ENCODE measurements at places on chromosomes 11 and 22.
A peak's percentile ranks its signal among the peaks of the same experiment; 100 is the strongest.

DNA sequence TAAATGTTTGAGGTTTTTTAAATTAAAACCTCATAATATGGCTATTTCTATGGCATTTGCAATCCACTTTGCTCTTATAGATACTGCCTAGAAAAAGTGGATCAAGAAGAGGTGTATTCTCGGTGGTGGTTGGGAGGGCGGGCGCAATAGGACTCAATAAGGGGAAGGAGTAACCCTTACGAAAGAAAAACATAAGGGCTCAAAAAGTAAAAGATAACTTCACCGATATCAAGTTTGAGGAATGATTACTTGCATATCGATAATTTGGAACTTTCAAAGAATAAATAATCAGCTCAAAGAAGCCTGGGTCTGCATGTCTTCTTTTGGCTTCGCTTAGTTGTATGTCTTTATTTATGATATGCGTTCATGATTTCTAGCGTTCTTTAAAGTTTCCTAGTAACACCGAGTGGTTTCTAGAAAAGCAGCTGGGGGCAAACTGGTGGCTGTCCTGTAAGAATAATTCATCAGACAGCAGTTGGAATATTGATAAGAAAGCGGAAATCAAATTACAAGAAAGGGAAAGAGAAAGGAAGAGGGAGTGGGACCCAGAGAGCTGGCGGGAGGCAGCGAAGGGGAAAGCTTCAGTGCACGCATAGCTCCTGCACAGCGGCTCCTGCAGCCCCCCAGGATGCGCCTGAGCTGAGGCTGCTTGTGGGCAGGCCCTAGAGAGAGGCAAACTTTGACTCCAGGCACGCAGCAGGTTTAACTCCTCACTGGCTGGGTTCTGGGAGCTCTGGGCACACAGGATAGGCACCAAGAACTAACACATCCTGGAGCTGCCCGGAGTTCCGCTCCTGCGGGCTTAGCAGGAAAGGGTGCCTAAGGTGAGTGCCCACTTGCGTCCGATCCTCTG, 9.1 kb upstream of the FLI1 start:
- DNase-seq, result no peak

DNA sequence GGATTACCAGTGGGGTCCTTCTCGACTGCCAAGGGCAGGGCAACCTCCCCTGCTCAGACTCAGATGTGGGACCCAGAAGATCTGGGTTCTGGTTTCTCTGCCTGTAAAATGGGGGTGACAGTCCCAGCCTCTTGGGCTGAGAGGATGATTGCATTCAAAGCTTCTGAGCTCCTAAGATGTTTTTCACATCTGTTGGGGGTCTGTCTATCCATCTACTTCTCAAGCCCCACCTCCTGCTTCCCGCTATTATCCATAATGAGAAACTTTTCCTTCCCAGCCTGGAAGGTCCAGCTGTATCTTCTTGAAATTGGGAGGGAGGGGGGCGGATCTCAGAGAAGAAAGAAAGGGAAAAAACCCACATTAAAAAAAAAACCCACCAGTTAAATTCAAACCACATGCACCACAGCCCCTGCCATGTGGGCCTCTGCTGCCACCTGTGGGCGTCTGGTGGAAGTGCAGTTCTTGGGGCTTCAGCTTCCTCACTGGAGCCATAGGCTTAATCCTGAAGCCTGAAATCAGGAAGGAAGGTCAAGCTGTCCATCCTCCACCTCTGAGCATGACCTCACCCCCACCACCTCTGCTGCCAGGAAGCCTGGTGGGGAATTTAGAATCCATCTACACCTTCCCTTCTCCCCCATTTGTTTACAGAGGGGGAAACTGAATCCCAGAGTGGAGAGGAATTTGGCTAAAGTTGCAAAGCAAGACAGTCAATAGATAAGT, 27.3 kb downstream of the ARHGEF17 start:
- DNase-seq, result peak; percentile 95

GRCh38 chr11:69870766-69871165, 51.5 kb upstream of the FGF3 start:
- peak; percentile 77 for DNase-seq

DNA sequence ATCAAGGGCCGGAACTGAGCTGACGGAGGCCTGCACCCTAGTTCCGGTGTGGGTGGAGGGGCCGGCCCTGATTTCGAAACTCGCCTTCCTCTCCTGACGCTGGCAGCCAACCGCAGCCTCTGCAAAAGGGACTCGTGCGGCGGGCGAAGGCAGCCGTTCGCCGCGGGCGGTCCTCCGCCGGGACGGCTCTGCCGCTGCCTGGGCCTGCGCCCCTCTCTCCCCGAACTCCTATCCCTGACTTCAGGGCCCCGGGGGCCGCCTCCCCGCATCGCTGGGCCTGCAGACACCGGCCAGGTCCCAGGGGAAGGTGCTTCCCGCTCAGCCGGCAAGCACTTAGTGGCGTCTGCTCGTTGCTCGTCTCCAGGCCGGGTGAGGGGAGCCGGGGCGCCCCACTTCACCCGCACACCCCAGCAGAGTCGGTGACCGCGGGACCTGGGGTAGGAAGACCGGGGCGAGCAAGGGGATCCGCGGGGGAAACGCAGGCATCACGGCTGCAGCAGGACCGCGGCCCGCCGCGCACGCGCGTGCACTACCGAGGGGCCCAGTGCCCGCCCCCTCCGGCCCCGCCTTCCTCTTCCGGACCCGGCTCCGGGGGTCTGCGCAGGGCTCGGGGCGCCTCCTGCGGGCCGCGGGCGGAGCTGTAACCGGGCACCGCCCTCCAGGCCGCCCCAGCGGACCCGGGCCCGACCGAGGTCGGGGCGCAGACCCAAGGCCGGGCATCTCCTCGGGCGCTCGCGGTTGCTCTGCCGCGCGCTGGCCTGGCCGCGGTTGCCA, 464 bp upstream of the ANKRD13D start:
- peak; percentile 95 for DNase-seq

DNA sequence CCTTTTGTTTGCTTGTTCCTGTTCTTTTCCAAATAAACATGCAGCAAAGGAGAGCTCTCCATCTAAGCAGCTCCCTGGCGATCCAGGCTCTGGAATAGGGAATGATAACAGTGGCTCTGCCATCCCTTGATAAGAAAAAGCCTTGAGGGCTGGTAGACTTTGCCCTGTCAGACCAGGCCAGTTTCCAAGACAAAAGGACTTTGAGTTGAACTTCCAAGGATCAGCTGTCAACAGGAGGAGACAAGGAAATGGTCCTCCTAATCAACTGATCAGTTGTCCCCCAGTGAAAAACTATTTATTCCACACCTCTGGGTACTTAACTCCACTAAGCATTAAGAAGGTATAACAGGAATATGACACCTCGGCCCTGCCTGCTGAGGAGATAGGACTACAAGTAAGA, 127.8 kb downstream of the PARVA start:
- DNase-seq, result no peak

GRCh38 chr22:39935612-39936011, 24.6 kb upstream of the TMA7B start:
- no peak for DNase-seq

DNA sequence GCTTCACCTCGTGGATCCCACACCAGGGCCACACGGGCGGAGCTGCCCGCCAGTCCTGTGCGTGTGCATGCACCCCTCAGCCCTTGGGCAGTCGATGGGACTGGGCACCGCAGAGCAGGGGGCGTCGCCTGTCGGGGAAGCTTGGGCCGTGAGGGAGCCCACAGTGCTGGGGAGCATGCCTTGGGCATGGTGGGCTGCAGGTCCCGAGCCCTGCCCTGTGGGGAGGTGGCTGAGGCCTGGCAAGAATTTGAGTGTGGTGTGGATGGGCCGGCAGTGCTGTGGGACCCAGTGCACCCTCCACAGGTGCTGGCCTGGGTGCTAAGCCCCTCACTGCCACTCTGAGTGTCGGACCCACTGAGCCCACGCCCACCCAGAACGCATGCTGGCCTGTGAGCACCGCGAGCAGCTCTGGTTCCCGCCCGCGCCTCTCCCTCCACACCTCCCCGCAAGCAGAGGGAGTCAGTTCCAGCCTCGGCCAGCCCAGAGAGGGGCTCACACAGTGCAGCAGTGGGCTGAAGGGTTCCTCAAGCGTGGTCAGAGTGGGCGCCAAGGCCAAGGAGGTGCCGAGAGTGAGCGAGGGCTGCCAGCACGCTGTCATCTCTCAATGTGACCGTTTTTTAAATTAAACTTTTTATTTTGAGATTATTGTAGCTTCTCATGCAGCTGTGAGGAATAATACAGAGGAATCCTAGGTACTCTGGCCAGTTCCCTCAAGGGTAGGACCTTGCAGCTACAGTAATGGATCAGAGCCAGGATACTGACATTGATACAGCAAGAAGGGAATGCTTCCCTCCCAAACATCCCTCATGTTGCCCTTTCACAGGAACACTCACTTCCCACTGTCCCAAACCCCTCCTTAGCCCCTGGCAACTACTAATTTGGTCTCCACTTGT, 127.7 kb downstream of the CRYBB2 start:
- DNase-seq, result peak; percentile 32

GRCh38 chr22:49942565-49943404, 17.8 kb upstream of the PIM3 start:
- DNase-seq, result no peak

DNA sequence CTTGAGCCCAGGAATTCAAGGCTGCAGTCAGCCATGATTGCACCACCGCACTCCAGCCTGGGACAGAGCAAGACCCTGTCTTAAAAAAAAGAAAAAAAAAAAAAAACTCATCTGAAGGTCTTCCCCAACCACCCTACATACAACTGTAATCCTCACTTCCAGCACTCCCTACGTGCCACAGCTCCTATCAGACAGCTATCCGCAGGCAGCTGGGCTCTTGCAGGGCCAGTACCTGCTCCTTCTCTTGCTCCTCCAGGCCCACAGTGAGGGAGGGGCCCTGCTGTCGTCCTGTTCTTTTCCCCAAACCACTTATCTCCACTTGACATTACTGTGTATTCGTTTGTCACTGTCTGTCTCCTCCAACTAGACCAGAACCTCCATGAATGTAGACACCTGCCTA, 156.1 kb upstream of the NECTIN1 start:
- DNase-seq, result no peak

- DNase-seq, result no peak
These were observed 39.9 kb upstream of the LIPT2 start for GRCh38 chr11:74533421-74533820.

DNA sequence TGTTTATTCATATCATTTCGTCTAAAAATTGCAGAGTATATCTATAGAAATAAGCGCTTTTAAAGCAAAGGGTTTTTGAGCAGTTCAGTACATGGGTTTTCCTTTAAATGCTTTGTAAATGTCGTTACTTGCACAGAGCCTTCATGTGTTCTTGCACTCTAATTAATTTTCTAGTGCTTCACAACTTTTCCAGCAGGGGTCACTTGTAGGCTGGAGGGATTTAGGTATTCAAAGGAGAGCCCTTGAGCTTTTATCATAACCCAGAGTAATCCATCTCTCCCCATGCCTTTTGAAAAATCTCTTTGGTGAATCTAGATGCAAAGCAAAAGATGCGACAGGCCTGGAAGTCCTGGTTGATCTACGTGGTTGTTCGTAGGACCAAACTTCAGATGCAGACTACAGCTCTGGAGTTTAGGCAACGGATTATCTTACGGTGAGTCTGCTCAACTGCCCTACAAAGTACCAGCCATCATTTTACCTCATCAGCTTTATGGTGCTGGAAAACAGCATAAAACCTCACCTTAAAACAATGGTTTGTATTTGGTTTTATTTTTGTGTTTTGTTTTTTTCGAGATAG, 60.4 kb downstream of the SFI1 start:
- DNase-seq, result peak; percentile 64

DNA sequence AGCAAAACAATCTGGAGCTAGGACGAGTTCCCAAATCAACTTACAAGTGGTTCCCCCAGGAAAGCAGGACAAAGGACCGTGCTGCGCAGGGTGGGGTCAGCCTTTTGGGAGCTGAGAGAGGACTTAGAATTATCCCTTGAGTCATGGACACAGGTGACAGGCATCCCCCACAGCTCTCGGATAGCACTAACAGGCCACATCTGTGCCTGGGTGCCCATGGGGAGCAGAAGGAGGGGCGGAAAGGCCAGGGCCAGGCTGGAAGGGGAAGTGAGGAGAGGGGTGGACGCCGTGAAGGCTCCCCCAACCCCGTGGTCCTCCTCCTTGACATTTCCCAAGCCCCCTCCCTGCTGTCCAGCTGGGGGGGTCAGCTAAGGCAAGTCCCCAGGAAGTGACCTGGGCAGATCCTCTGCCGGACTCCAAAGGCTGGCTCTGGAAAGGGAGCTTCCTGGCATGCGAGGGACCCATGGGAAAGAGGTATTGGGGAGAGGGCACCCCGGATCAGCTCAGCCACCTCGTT, 31.6 kb upstream of the A4GALT start:
- DNase-seq, result no peak

GRCh38 chr11:93729129-93729616, 12.1 kb downstream of the TAF1D start:
- DNase-seq, result no peak

DNA sequence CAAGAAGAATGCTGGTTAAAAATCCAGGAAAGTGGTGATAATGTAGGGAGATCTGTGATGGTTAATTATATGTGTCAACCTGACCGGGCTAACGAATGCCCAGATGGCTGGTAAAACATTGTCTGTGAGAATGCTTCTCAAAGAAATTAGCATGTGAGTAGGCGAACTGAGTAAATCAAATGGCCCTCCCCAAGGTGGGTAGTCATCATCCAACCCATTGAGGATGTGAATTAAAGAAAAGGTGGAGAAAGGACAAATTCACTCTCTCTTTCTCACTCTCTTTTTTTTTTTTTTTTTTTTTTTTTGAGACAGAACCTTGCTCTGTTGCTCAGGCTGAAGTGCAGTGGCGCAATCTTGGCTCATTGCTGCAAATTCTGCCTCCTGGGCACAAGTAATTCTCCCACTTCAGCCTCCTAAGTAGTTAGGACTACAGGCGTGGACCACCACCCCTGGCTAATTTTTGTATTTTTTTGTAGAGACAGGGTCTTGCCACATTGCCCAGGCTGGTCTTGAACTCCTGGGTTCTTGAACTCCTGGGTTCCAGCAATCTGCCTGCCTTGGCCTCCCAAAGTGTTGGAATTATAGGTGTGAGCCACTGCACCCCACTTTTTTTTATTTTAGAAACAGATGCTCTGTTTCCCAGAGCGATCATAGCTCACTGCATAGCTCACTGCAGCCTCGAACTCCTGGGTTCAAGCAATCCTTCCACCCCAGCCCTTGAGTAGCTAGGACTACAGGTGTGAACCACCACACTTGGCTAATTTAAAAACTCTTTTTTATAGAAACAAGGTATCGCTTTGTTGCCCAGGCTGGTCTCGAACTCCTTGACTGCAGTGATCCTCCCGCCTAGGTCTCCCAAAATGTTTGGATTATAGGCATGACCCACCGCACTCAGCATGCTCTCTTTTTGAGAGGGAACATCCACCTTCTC, 22.0 kb upstream of the P2RY6 start:
- no peak for DNase-seq

GRCh38 chr11:64670975-64671374, 52.0 kb downstream of the NRXN2 start:
- DNase-seq, result no peak

- no peak for DNase-seq
These were observed 18.2 kb downstream of the SBF1 start for GRCh38 chr22:50456466-50457234.
